ENCODE measurements at places on chromosomes 11 and 22.

- DNase-seq: no peak
Observed at GRCh38 chr11:13983081-13983751, 20.7 kb downstream of the SPON1 start.

DNA sequence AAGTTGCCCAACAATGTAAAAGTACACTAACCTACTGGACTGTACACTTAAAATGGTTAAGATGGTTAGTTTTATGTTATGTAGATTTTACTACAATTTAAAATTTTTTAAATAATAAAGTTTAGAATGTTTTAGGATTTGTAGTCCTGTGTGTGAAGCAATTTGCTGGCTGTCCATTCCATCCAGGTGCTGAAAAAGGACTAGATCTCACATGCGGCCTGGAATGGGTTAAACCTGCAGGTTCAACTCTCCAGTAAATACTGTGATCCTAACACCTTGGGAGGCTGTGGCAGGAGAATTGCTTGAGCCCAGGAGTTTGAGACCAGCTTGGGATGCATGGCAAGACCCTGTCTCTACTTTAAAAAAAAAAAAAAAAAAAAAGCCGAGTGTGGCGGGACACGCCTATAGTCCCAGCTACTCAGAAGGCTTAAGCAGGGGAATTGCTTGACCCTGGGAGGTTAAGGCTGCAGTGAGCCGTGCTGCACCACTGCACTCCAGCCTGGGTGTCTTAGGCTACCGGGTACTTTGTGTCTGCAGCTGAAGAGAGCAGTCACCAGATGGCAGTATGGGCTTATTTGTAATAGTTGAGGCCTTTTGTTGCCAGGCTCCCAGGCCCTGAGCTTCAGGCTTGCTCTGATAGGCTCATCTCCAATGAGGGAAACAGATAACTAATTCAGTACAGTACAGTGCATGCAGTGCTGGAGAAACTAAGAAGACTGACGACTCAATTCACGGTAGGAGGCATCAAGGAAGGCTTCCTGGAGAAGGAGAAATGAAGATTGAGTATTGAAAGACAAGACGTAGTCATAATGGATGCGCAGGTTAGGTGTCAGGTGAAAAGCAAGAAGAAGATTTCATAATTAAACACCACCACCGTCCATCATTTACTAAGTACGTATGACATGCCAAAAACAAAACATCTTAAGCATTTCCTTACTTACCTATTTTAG, 64.7 kb upstream of the ASPHD2 start:
- peak; percentile 64 for DNase-seq

DNA sequence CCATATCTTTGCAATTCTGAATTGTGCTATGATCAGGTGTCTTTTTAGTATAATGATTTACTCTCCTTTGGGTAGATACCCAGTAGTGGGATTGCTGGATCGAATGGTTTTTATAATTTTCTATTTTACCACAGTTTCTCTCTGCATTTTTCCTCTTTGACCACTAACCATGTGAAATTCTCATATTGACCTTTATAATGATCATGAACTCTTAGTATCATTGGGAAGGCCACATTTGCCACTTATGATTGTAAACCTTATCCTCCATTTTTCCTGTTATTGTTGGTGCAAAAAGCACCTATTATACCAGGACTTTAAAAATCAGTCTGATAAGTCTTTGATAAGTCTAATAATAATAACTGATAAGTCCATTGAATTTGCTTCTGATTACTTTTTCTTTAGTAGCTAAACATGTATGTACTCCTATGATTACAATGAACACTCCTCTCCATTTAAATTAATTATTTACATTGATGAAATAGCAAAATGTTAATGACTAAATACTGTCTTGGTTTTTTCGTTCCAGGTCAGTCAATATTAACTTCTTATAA, 9.6 kb downstream of the NEAT1 start:
- DNase-seq: no peak

DNA sequence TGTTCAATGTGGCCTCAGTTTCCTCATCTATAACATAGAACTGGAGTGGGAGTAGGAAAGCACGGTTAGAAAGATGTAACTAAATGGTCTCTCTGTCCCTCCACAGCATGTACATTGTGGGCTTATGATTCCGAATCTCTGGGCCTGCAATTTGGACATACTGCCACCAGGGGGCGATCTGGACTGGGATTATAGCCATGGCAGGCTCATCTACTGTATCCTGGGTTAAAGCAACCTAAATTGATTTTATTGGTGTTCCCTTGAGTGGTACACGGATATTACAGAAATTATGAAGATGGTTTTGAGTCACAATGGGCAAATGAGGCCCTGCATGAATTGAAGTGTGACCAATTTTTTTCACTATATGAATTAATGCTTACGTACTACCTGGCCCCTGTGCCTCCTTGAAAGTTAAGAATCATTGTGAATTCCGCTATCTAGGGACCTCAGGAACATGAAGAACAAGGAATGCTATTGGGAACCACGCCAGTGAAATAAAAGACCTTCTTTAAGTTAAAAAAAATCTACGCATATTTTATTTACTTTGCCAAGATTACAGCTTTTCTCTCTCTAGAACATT, 32.9 kb downstream of the TST start:
- no peak for DNase-seq

DNA sequence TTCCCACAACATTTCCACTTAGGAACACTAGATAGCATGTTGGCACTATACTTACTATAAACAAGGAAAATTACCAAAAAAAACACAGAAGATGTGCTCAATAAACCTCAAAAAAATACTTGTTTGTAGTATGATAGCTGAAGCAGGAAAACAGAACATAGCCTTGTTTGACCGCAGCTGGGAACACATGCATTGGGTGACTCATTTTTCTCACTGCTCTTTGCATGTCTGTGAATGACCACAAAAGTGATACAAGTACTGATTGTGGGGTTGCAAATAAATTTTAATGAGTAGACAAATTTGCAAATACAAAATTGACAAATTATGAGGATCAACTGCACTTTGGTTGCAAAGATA, 22.8 kb upstream of the GUCY1A2 start:
- DNase-seq: no peak
